ENCODE measurements at places on chromosomes 4 and X.

DNA sequence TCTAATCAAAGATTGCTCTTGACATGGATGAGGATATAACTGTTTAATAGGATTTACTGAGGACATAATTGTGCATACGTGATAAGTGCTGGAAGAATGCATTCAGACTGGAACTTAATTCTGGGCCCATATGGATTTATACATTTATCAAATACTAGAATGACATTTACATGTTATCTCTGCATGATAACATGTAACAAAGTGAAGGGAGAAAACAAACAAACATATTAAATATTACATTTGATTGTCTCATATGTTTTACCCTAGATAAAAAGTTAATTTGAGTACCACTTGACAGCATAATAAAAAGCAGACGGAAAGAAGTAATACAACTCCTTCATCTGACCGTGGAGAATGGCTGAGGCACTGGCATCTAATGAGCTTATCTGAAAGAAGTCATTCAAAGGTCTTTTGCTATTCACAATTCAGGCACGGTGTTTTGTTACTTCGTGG lies 297.8 kb downstream of the PPP3CA start:
- DNase-seq = no peak

- DNase-seq = no peak
These were observed 638.9 kb downstream of the MID1IP1 start for GRCh38 chrX:39439906-39440798.

GRCh38 chrX:71814123-71814912 lies 51.2 kb downstream of the CXorf49B start:
- DNase-seq = no peak

- DNase-seq = no peak
These were observed 251.1 kb upstream of the HTR2C start for GRCh38 chrX:114332766-114333165.

GRCh38 chrX:10106806-10107205 lies 50.0 kb upstream of the CLCN4 start:
- DNase-seq = no peak

- DNase-seq = no peak
These were observed at the start of gene LDB2 for GRCh38 chr4:16897991-16898827. TSS of gene LDB2 (minus strand) at chr4:16898645.

GRCh38 chr4:73772363-73772762 lies 32.0 kb downstream of the CXCL8 start:
- no peak for DNase-seq

Measured in NCI-H774 (cell line).